ENCODE measurements at places on chromosomes 16 and 17. TPM values are rescaled to one million over a fixed set of nuclear protein-coding genes. Genes with fewer than 3 reads are reported as not detected.

The TBC1D28 gene
- total RNA-seq, result not detected

The TNP2 gene
- not detected for total RNA-seq

The HP gene
- 0.61 TPM for total RNA-seq

The PRR15L gene
- 24.3 TPM for total RNA-seq

The KRT31 gene
- total RNA-seq, result not detected

The PHOSPHO1 gene
- total RNA-seq, result 0.48 TPM

The SLFN14 gene
- not detected for total RNA-seq

The KRTAP4-5 gene
- not detected for total RNA-seq

The ASIC2 gene
- not detected for total RNA-seq

The RASD1 gene
- total RNA-seq, result 11.0 TPM

The NME2 gene
- total RNA-seq, result 734 TPM

The TPSD1 gene
- total RNA-seq, result not detected

- DNase-seq, result no peak
Measured at GRCh38 chr17:62162898-62163297, 97.8 kb upstream of the MED13 start.

- no peak for DNase-seq
Measured at GRCh38 chr16:89178453-89179147, 7.1 kb downstream of the CDH15 start.

DNA sequence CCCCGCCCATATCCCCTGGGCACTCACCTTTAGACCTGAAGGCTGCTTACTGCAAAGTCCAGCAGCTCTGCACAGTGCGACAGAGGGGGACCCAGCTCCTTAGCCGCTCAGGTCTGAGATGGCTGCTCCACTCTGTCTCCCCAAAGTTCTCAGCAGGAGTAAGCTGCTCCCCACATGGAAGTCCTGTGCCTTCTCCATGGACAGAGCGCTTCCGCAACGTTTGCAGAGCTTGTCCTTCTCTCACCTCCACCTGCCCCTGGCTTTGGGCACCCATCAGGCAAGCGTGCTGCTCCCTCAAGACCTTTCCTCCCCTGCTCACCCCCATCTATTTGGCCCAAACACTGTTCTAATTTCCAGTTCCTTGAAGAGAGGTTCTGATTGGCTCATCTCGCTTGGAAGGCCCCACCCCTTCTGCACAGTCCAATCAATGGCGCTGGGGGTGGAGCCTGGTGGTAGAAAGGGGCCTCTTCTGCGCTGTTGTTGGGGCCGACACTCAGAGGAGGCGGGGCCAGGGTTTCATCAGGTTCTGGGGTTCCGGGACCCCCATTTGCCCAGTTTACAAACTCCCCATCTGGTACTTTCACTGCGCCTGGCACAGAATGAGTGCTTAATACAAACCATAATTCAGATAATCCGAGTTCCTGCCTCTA is 137.2 kb downstream of the CYLD start:
- no peak for DNase-seq

DNA sequence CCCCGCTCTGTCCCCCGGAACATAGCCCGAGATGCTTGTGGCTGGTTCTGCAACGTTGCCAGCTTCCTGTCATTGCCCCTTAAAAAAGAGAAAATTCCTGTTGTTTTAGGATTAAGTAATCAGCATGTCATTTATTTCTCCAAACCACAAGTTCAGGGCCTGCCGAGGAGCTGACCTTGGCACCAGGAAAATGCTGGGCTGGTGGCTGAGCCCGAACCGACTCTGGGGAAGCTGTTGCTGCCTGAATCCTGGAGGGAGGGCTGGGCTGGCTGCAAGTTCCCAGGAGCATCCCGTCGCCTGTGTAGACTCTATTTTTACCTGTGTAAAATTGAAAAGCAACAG is 130.9 kb upstream of the FOXF1 start:
- DNase-seq, result no peak

GRCh38 chr17:56985371-56986162 is 7.6 kb downstream of the SCPEP1 start:
- no peak for DNase-seq

DNA sequence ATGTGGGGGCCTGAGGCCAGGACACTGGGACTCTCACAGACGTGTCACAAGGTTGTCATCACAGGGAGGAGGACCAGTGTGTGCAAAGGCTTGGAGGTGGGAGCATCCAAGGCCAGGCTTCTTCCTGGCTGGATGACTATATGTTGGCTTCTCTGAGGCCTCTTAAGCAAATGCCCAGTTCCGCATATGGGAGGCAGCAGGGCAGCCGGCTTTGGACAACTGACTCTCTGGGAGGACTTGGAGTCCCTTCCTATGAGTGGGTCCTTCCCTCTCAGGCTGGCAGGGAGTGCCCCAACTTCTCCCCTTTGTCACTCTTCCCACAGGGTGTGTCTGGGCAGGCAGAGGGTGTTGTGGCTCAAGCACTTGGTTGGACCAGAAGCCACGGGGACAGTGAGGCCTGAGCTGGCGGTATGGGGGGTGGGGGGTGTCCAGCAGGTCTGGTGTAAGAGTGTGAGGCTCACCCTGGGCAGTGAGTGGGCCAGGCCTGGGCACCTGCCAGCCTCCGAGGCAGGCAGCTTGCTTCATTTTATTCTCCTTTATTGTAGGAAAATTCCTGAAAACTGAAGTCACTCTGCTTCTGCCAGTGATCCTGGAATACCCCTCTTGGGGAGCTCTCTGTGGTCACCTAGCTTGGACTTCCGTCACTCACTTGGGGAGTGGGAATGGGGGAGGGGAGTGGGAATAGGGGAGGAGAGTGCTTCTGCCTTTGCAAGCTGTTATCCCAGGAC is 14.9 kb downstream of the ADGRG1 start:
- DNase-seq, result no peak

GRCh38 chr17:11204991-11205390 is 36.0 kb upstream of the SHISA6 start:
- DNase-seq, result no peak

GRCh38 chr16:78122774-78123315 is 23.4 kb downstream of the WWOX start:
- peak; percentile 59 for DNase-seq

- no peak for DNase-seq
Measured at GRCh38 chr17:560432-560873, 154.2 kb downstream of the VPS53 start.

DNA sequence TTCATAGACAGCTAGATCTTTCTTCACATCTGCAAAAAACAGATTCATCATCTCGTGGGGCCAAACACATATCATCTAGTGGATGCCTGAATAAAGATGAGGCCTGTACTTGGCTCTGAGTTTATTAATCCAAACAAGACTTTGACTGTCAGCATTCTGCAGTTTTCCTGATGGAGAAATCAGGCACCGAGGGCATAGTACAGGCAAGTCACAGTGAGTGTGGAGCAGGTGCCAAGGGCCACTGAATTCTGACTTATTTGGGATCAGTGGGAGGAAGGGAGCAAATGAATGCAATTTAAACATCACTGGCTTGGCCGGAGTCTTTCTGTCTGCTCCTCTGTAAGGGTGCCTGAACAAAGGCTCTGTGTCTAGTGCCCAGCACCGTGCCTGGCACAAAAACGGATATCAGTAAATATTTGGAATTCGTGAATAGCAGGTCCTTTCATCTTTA is 975 bp downstream of the CFAP20 start:
- no peak for DNase-seq

GRCh38 chr16:55217392-55217791 is 106.6 kb upstream of the IRX6 start:
- no peak for DNase-seq

GRCh38 chr17:50935221-50935995 is 69.3 kb upstream of the TOB1 start:
- no peak for DNase-seq

DNA sequence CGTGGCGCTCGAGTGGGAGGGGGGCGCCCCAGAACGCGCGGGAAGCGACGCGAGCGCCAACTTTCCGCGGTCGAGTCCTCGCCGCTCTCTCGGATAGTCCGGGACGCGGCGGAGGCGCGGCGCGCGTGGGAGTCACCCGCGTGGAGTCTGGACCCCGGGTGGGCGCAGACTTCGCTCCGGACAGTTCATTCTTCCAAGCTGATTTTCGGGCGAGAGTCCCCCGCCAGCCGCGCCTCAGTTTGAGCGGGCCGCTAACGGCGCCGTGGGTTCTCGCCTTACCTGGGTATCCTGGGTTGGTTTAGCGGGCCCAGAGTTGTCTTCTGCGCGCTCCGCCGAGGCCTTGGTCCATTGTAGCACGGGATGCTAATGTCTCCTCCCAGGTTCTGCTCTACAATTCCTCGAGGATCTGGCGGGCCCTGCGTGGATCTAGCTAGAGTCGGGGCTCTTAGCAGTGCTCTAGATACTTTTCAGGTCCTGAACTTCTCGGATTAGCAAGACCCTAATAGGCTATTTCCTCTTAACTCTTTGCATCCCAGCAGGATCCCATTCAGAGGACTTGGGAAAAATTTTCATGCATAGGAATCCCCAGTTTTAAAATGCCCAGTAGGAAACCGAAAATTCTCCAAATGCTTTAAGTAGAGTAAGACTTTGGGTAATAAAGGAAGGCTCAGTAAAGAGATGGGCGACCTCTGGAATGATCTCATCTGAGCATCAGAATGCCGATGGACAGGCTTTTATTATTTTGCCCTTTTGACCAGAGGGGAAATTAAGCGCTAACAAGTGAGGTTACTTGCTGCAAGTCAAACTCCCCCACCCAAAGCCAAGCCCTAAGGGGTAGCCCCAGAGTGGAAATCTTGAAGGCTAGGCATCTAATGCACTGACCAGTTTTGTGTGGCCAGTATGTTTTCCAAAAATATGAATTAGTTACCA is 537 bp upstream of the GJC1 start:
- peak; percentile 61 for DNase-seq

GRCh38 chr16:883340-883739 is 82.8 kb upstream of the GNG13 start:
- no peak for DNase-seq

DNA sequence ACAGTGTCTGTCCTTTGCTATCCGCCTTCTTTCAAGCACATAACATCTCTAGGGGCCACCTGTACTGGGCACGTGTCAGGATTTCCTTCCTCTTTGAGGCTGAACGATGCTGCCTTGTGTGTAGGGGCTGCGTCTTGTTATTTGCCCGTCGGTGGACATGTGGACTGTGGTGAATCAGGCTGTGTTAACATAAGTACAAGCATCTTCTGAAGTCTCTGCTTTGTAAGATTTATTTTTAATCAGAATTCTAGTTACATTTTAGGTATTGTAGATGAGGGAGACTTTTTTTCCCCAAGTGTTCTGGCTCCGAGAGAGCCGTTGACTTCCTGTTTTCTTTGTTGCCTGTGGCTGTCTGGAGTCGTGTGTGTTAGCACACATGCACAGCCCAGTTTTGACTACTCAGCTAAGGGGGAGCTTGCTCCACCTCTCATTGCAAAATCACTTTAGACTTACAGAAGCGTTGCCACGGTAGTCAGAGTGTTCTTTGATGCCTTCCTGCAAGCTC is 26.1 kb downstream of the SPG7 start:
- no peak for DNase-seq

DNA sequence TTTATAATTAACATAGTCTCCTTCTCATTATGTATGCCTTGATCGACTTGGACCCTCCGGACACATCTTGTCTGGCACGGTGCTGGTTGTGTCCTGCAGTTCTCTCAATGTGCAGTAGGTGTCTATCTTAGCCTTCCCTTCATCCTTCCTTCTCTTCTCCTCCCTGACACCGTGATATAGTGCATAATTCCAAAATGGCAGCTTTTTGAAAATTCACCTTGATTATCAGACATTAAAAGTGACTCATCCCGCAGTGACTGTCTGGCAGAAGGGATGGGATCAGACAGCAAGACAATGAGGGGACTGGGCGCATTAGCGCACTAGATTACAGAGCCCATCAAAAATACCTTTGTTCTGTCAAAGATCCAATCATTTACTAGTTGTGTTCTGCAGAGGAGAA is 70.0 kb upstream of the PMFBP1 start:
- DNase-seq, result no peak

DNA sequence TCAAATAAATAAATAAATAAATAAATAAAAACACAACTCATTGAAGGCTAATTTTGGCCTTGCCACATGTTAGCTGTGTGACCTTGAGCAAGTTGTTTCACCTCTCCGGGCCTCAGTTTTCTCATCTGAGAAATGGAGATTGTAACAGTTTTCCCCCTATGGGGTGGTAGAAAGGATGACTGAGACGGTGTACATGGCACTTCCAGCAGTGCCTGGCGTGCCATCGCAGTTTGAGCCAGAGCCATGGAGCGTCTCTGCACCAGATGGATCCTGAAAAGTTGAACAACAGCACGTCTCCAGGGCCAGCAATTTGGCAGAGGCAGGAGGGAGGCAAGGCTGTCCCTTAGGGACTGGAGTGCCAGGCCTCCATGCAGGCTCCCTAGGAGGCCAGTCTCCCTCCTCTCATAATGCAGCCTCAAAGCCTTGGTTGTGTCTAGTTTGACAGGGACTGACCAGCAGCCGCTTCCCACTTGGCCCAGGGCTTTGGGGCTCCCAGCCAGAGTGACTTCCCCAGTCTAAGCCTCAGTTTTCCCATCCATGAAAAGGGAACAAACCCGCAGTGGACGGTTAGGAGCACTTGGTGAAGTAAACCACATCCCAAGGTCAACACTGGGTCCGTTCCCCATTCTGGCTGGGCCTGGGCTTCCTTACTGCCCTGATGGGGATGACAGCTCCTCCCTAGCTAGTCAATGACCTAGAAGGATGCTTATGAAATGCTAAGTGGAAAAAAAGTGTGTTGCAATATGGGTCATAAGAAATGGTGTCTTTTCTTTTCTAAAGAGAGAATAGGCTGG is 19.3 kb downstream of the SOCS1 start:
- DNase-seq, result no peak

- no peak for DNase-seq
Measured at GRCh38 chr17:12627781-12628451, 37.8 kb upstream of the MYOCD start.

DNA sequence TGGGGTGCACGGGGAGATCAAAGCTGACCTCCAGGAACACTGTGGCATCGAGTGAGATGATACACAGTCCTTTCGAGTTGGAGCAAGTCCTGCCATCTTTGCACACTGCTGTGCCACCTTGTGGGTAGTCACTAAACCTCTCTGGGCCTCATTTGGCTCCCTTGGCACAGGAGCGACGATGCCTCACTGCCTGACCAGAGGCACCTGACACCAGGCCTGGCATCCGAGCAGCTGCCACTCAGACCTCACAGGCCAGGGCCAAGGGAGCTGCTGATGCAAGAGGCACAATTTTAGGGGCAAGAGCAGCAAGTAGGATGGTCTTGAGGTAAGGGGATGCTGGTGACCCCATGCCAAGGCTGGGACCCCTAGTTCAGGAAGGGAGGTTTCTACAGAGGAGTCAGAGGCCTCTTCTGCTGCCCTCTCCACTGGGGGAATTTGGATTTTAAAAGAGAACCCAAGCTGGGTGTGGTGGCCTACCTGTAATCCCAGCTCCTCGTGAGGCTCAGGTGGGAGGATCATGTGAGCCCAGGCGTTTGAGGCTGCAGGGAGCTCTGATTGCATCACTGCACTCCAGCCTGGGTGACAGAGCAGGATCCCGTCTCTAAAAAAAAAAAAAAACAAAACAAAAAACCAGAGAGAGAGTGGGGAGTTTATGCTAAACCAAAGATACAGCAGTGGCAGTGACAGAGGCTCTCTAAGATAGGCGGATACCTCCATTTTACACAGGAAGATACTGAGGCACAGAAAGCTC is 6.7 kb upstream of the ADGRG1 start:
- DNase-seq, result no peak

GRCh38 chr17:48522031-48522653 is 8.7 kb downstream of the HOXB1 start:
- peak; percentile 91 for DNase-seq

Measured in Caco-2 (cell line).